Frontal cortex (tissue), 4 donors: ENCODE measurements at places on chromosomes 11 and 22. TPM values are rescaled to one million over a fixed set of nuclear protein-coding genes. Genes with fewer than 3 reads are reported as not detected.

Gene SLC22A9
- total RNA-seq: not detected

Gene SEPTIN3
- total RNA-seq: 123 TPM

Gene P2RY6
- total RNA-seq: under 0.01 TPM

Gene CSNK2A3
- total RNA-seq: 2.0 TPM

Gene CREBZF
- 78.3 TPM for total RNA-seq

Gene C22orf31
- 0.41 TPM for total RNA-seq

Gene CLP1
- 17.1 TPM for total RNA-seq

Gene OR5D16
- not detected for total RNA-seq

Gene C11orf16
- total RNA-seq: not detected

Gene OR51T1
- total RNA-seq: not detected

Gene P2RX6
- 0.41 TPM for total RNA-seq

Gene KDM4E
- total RNA-seq: not detected

Gene GRM5
- 149 TPM for total RNA-seq

Gene UBASH3B
- 24.1 TPM for total RNA-seq

Gene TRPC6
- total RNA-seq: 5.7 TPM

Gene KCNJ11
- total RNA-seq: 11.0 TPM

Gene VSIG2
- not detected for total RNA-seq

Gene CNTF
- total RNA-seq: 1.2 TPM

Gene DMC1
- total RNA-seq: 4.5 TPM

Gene MMP12
- not detected for total RNA-seq

Gene TSSK2
- total RNA-seq: not detected

Gene HPS5
- total RNA-seq: 191 TPM

Gene NAALAD2
- total RNA-seq: 6.9 TPM

Gene TRIM6
- total RNA-seq: 0.41 TPM

Gene RFPL1
- total RNA-seq: under 0.01 TPM

Gene FJX1
- 50.1 TPM for total RNA-seq

Gene ANGPTL5
- total RNA-seq: 0.41 TPM

Gene OVCH2
- not detected for total RNA-seq
